ENCODE measurements at places on chromosomes 12 and 14.

DNA sequence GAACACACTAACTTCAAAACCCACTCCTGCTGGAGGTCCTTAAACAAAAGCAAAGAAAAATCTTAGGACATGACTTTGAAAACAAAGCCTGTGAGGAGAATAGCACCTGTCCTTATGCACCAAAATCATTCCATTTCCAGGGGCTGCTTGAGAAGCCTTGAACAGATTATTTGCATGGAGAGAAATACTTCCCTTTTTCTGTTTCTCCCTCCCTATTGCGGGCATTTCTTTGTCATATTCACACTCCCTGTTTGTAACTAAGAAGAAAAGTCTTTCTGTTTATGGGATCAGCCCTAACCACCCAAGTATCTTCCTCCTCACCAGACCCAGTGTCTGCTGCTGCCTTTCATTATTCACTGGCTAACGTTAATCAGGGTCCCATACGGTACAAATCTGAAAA lies 218.8 kb downstream of the DPF3 start:
- DNase-seq, result no peak

- DNase-seq, result peak; percentile 35
Observed at GRCh38 chr12:116529686-116530085, 29.5 kb upstream of the MAP1LC3B2 start.

GRCh38 chr14:60106339-60106738 lies 14.6 kb downstream of the PCNX4 start:
- DNase-seq, result peak; percentile 77

- peak; percentile 24 for DNase-seq
Observed at GRCh38 chr12:31783996-31784645, 55.3 kb upstream of the AMN1 start.

DNA sequence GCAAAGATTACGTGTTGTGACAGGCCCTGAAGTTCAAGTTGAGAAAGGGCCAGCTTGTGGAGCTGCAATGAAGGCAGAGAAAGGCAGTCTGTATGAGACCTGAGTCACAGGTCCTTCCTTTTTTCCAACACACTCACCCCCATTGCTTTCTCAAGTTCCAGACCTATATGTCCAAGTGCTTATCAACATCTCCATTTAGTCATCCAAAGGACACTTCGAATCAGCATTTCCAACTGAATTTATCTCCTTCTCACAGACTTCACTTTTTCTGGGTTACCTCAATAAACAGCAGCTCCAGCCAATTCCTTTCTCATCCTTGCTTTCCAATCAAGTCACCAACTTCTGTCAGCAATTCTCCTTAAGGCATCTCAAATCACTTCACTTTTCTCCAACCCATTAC lies 56.4 kb upstream of the KIF21A start:
- peak; percentile 13 for DNase-seq

GRCh38 chr14:99809859-99810558 lies 16.8 kb downstream of the EML1 start:
- DNase-seq, result no peak

DNA sequence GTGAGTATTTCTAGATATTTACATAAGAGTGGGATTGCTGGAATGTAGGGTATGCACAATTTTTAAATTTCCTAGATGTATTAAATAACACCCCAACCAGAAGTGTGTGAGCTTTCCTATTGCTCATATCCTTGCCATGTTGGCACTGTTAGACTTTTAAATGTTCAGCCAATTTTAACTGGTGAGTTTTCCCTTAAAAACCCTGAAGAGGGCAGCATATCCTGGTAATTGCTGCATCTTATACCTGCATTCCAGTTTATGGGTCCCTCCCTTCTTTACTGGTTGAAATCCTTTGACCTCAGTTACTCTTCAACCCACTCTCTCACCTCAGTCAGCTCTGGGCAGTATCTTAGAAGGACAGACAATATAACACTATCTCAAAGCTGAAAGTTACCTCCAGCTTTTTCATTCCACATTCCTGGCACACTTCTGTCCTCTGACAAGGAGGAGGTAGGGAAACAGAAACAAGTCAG lies 270.6 kb downstream of the PAWR start:
- DNase-seq, result peak; percentile 84

GRCh38 chr12:52323001-52323400 lies 1.8 kb upstream of the KRT83 start:
- no peak for DNase-seq

DNA sequence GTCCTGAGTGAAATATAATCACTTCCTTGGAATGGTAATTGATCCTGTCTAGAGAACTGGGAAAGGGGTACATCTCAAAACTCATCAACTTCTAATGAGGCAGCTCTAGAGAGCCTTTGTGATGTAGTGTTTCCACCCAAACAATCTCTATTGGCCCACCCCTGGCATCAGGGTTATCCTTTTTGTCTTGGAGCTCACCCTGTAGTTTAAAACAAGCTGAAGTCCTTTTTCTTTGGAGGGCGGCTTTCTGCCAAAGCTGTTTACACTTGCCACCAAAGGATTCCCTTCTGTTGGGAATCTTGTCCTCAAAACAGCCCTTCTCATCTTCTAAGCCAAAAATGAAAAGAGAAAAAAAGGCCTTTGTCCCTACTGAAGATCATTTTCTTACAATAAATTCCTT lies 60.6 kb upstream of the GTF2A1 start:
- DNase-seq, result no peak

GRCh38 chr12:30439201-30439600 lies 256.5 kb downstream of the IPO8 start:
- DNase-seq, result no peak

DNA sequence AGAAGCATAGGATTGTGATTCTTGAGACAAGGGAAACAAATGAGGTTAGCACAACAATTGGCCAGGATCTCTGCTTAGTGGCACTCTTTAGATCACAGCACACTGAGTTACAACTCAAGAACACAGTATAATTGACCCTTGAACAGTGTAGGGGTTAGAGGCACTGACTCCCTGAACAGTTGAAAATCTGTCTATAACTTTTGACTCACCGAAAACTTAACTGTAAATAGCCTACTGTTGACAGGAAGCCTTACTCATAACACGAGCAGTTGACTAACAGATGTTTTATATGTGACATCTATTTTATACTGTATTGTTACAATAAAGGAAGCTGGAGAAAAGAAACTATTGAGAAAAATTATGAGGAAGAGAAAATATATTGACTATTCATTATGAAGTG lies 296.1 kb downstream of the RERGL start:
- no peak for DNase-seq

GRCh38 chr14:69957986-69958385 lies 78.8 kb downstream of the SMOC1 start:
- DNase-seq, result no peak

DNA sequence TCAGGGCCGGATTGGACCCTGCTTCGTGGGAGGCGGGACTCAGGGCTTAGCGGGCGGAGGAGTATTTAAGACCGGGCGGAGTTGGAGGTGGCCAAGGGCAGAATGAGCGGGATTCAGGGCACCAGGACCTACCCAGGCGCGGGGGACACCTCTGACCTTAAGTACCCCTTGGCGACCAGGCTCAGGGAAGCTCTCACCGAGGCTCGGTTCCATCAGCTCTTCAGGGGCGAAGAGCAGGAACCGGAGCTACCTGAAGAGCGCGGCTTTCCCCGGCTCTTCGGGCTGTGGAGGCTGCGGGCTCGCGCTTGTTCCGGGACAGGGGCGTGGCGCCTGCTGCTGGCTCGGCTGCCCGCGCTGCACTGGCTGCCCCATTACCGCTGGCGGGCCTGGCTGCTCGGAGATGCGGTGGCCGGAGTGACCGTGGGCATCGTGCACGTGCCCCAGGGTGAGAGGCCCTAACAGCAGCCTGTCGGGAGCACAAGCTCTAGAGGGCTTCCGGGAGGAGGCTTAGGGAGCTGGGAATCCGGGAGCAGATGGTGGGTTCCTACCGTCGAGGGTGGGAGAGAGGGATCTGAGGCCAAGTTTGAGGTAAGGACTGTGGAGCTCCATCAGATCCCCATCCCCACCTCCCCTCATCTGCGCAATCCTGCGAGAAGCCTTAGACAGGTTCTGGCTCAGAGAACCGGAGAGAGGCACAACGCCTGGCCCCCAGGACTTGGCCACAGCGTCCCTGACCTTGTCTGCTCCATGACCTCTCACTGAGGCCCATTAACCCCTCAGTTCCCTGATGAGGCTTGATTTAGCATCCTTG lies 8.4 kb downstream of the ARHGEF25 start:
- DNase-seq, result no peak

DNA sequence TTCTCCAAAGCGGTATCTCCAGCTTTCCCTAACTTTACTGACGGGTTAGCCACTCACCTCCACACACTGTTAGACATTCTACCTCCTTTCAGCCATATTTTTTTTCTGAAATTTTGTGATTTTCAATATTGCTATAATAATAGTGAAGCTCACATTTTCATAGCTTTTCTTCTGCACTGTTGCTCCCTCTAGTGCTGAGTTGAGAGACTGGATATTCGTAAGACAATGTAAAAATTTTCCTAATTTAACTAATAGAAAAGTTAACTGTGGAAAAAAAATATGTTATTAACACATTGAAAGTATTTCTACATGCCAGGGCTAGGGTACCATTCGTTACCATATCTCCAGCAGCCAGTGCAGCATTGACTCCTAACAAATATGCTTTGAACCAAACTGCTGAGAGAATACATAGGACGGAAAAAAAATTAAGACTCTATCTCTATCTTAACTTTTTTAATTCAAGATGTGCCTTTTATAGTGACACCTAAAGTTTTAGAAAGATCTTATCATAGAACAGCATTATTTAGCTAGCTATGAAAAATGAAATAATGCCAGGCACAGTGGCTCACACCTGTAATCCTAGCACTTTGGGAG lies 48.7 kb upstream of the ABCC9 start:
- DNase-seq, result peak; percentile 62

- DNase-seq, result no peak
Observed at GRCh38 chr14:69850086-69850735, 29.0 kb upstream of the SMOC1 start.
